Stimulated activated CD8-positive, alpha-beta memory T cell treated with anti-CD3 and anti-CD28 coated beads, Interleukin-4, amount 100 ng/mL, for 4 hours (primary cell): ENCODE measurements at places on chromosomes 5 and 9.

GRCh38 chr5:135440916-135441315 is 6.2 kb downstream of the DCANP1 start:
- no peak for DNase-seq

- no peak for DNase-seq
Observed at GRCh38 chr5:143594902-143595818, 191.7 kb upstream of the NR3C1 start.

DNA sequence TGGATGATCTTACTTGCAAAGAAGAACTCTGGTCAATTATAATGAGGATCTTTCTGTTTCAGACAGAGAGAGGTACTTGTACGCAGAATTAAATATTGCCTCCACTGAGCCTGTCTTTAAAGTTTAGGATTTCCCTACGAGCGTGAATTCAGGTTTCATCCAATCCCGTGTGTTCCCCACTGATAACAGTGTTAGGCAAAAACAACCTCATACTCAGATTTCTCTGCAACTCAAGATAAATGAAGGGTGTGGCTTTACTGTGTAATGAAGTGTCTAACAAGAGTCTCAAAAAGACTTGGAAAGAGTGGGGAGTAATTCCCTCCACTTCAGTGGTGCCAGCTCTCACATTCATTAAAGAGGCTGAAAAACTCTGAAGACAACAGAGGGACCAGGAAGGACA is 53.2 kb upstream of the ACO1 start:
- DNase-seq = no peak

DNA sequence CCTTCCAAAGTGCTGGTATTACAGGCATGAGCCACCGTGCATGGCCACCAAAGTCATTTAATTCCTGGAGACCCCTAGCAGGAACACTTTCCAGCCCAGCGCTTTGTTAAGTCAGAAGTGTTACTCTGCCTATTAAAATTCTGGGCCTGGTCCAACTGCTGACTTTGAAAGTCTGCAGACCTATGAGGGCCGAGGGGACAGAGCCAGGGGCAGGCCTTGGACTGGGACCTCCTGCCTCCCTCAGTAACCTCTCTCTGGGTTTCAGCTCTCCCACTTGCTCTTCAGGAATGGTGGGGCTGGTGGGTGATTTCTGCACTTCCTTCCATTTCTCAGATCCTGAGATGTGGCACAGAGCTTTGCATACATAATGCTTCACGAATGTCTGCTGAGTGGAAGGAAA is 9.7 kb downstream of the C5orf52 start:
- DNase-seq = no peak

- DNase-seq = no peak
Observed at GRCh38 chr9:114093761-114094505, 5.2 kb downstream of the KIF12 start.

DNA sequence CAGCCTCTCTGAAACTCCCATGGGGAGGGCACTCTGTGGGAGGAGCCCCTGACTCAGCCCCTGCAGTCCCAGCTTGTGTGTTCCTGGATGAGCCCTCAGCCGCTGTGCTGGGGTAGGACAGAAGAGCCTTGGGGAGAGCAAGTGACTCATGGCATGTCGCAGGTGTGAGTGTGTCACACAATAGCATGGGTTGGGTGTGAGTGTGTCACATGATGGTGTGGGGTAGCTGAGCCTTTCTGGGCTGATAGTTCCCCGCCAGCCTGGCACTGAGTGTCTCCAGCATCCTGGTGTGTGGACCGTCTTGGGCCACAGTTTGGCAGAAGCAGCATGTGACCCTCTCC is 83.4 kb downstream of the PHF2 start:
- no peak for DNase-seq

DNA sequence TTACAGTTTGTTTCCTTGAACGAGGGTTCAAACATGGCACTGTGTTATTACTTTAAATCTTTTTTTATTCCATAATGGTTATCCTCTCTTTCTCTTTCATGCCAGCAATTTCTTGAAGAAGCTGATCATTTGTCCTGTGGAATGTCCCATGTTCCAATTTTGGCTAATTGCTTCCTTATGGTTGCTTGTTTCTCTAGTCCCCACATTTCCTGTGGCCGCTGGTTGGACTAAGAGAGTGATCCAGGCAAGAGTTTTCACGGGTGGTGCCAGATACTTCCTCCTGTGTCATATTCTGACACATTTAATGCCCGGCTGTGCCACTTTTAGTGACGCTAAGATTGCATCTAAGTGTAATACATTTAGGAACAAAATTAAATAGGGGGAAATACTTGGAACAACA is 83.8 kb upstream of the FAM169A start:
- no peak for DNase-seq

DNA sequence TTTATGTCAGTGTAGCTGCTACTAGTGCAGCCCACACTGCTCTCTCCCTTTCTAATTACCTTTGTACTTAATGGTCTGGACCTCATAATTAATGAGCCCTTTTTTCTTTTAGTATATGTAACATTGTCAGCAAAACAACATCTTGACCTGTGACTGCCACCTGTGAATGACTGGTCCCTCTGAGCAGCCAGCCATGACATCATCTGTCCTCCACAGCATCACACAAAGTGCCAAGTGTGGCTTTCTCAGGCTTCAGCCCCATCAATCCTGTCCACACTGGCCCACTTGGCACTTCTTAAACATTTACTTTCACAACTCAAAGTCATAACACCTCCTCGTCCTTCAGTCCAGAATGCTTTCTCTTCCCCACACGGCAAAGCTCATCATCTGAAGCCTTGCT is 104.7 kb downstream of the GPR21 start:
- no peak for DNase-seq

DNA sequence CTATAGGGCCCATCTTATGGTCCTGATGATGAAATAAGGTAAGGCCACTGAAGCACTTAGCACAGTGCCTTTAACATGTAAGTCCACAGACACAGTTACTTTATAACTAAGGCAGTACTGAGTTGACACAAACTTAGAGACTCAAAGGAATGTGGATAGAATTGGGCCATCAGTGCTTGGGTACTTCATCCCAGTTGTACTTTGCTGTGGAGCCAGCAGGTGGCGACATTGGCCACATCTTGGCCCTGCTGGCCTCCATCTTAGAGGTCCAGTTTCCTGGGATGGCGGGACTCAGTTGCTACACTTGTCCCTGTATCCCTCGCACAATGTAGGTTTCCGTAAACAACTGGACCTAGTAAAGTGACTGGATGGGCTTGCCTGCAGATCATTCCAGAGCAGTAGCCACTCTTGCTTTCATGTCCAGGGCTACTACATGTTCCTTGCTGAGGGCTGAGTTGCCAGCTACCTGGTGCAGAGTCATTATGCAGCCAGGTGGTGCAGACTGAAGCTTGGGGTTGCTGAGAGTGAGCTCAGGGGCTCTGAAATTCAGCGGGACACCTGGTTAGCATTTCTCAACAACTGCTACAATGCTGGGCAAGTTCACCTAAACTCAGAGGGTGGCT is 10.6 kb downstream of the MTAP start:
- peak; percentile 16 for DNase-seq

- DNase-seq = no peak
Observed at GRCh38 chr9:114055894-114056293, 22.2 kb downstream of the AMBP start.

- no peak for DNase-seq
Observed at GRCh38 chr9:109779711-109780452, at the start of gene PALM2AKAP2. PALM2AKAP2 (plus strand) TSS chr9:109780198; CDS start chr9:109780489, 291 bp downstream.

- DNase-seq = no peak
Observed at GRCh38 chr9:108439947-108440346, 415.8 kb downstream of the ACTL7B start.

GRCh38 chr5:154325566-154325965 is 120.2 kb upstream of the SAP30L start:
- no peak for DNase-seq

DNA sequence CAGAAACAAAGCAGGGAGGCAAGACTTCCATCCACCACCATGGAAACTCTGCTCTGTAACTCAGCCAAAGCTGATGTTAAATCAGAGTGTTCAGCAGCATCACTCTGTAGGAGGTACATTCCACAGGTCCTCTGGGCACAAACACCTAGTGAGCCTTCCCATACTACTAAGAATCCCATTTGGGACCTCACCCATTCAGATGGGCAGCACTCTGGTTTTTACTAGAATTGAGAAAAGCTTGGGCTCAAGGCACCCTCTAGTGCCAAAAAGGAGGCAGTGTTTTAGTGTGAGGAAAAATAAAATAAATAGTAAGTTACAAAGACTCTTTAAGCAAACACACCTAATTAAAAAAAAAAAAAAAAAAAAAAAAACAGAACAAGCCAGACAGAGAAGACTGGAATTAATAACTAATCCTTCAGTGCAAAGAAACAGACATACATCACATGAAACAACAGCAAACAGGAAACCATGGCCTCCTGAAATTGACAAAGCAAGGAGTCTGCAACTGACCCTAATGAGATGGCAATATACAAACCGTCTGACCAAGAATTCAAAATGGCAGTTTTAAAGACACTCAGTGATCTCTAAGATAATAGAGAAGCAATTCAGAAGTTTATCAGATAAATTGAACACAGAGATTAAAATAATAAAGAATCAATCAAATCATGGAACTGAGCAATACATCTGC is 159.5 kb downstream of the GNA14 start:
- no peak for DNase-seq

- no peak for DNase-seq
Observed at GRCh38 chr9:16768816-16769215, 101.7 kb downstream of the BNC2 start.

- DNase-seq = no peak
Observed at GRCh38 chr9:7974335-7974960, 174.9 kb upstream of the DMAC1 start.

GRCh38 chr9:93686127-93686879 is 109.9 kb downstream of the PHF2 start:
- DNase-seq = no peak

- no peak for DNase-seq
Observed at GRCh38 chr9:35484406-35484805, 5.5 kb upstream of the RUSC2 start.
